KBM-7 (cell line): ENCODE measurements at places on chromosomes 5 and 9.

DNA sequence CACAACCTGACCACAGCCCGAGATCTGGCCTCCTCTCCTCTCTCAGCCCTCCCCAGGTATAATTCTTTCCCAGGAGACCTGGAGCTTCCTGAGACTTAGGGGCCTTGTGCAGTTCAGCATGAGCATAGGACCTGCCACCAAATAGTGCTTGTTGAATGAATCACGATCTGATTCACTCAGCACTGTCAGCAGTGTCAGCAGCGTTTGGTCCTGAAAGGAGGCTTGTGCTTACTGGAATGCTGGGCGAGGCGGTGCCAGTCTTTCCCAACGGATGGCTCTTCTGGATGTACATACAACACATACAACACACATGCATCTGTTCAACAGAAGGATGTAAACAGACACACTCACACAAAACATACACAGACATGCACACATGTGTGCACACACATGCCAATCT is 173.3 kb downstream of the COL23A1 start:
- DNase-seq: no peak

DNA sequence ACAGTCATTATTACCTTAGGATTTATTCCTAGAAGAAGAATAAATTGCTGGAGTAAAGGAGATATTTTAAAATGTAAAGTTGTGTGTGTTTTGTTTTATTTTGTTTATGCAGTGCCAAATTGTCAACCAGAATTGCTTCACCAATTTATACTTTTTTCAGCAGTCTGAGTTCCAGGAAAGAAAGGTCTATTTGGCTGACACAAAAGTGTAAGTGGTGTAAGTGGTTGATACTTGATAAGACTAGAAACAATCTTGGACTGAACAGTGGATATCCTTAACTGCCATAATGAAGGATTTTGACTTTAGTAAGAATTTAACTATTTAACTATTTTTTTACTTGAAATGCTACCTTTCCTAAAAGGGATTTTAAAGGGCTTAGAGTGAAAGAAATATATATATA is 37.7 kb downstream of the TYRP1 start:
- no peak for DNase-seq

- no peak for DNase-seq
Observed at GRCh38 chr9:133786907-133787753, 49.0 kb upstream of the SARDH start.

DNA sequence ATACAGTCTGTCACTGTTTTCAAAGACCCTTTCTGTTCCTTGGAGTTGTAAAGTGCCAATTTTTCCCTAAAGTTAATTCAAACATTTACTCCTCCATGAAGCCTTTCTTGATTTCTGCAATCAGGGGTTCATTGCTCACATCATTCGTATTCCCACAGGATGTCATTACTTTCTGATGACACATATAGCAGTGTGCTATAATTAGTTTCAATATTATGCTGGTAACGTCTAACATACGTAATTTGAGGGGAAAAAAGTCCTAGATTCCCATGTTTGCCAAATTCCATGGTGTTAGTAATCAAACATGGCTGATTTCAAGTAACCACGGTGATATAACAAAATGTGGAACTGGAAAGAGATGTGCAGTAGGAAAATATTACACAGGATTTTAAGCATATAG is 468.2 kb upstream of the MEF2C start:
- no peak for DNase-seq

GRCh38 chr5:139950436-139950835 is 92.7 kb downstream of the NRG2 start:
- no peak for DNase-seq

- DNase-seq: no peak
Observed at GRCh38 chr9:137544176-137544760, 5.9 kb downstream of the PNPLA7 start.

GRCh38 chr9:17871213-17871890 is 292.5 kb downstream of the SH3GL2 start:
- DNase-seq: no peak

DNA sequence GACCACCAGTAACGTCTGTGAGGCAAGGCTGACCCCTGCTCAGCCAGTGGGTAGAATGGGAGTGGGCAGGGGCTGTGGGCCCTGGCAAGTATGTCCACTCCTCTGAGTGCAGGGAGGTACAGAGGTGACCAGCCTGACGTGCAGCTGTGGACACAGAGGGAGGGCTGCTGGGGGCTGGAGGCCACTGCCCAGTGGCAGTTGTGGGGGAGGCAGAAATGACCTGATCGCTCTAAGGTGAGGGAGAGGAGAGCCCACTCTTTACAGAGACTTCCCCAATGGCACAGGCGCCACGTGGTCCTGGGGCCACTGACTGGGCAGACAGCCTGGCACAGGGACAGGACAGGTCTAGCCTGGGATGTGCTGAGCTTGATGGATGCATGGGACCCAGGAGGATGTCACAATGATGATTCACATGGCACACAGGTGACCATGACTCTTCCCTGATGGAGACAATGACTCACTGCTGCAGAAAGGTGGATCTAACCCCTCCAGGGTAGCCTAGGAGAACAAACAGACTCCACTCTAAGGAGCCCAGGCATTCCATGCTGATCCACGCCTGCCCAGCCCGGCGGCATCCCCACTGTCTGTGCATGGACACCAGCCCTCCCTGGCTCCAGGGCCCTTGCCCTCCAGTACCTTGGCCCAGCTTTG is 7.7 kb downstream of the LPCAT1 start:
- no peak for DNase-seq

DNA sequence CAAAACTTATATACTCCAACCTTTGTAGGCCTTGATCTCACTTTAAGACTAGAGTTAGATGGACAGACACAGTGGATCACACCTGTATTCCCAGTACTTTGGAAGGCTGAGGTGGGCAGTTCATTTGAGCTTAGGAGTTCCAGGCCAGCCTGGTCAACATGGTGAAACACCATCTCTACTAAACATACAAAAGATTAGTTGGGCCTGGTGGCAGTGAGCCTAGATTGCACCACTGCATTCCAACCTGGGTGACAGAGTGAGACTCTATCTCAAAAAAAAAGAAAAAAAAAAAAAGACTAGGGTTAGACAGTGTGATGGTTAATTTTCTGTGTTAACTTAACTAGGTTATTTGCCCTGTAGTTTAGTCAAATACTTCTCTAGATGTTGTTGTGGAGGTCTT is 74.1 kb downstream of the CFAP95 start:
- no peak for DNase-seq

GRCh38 chr9:88593537-88594185 is 58.7 kb downstream of the NXNL2 start:
- DNase-seq: peak; percentile 55

- DNase-seq: no peak
Observed at GRCh38 chr9:99544526-99544925, 277.2 kb upstream of the NR4A3 start.

DNA sequence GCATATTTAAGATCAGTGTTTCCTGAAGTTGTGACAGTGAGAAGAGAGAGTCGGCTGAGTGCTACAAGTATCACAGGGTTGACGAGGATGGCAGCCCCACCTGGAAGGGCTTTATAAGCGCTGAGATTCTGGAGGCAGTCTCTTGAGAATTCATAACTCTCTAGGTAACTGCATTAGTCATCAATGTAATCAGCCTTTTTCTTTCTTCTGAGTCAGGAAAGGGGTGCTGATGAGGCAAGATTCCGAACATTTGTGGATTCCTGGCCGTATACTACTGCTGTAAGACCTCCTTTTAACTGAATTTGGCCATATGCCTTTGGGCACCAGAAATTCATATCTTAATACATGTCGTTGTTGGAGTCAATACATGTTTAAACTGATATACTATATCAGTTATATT is 6.6 kb upstream of the RNF20 start:
- DNase-seq: no peak

DNA sequence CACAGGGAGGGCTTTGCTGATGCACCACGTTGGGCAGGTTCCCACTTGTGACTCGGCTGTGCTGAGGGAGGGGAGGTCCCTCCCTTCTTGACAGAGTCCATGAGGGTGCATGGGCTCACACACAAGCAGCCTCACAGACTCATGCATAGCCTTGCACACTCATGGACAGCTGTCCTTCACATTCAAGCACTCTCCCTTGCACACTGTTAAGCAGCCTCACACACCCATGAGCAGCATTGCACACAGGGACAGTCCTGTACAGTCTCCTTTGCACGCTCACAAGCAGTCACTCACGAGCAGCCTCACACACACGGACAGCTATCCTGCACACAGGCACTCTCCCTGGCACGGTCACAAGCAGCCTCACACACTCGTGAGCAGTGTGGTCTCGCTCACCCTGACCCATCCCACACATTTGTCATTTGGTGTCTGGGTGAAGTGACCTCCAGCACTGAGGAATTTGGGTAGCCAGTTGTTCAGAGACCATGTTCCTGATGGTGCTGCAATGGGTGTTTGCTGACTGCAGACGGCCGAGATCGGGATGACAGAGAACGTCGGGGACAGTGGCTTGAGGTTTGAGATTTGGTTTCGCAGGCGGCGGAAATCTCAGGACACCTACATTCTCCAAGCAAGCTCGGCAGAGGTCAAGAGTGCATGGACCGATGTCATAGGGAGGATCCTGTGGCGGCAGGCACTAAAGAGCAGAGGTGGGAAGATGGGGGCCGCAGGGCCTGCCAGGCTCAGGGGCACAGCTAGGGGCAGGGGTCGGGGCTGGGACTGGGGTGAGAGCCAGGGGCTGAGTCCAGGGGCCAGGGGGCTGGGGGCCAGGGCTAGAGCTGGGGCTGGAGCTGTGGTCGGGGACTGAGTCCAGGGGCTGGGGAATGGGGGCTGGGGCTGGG is 17.7 kb upstream of the LRRC14B start:
- no peak for DNase-seq

DNA sequence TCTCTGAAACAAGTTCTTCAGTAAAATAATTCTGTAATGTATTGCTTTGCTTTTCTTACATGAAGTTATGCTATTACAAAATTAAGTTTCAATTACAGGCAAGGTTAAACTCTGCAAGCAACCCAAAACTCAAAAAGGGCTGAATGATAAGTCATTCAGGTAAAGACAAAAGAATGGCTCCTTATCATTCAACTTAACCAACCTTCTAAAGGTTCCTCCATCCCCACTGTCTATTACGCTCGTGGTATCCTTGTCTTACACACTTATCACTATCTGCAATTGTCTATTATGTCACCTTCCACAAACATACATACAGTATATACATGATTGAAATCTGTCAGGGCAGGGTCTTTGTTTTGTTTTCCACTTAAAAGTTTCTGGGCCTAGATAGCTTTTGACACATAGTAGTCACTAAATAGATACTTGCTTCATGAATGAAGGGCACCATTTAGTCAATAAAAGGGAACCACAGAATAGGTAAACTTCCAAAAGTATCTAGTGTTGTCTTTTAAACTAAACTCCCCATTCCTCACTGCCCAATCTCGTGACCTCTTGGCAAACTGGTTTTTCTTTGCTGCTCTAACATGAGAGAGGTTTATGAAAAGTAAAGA is 6.9 kb downstream of the RPL37 start:
- DNase-seq: peak; percentile 18

DNA sequence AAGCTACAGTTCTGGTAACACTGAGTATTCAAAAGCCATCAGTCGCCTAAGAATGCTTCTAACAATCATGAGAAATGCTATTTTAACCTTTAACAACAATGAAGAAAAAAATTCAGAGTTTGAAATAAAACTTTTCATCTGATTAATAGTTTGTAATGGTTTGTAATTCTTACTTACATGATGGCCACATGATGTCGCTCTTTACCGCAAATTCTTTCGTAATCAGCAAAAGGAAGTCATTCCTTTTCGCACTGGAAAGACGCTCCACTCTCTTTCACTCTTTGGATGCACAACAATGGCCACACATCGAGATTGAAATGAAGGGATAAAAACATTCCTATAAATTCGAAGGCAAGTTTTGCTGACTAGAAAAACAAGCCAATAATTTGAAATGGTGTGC is at the start of gene PCDHA7:
Gene PCDHA7, plus strand, starts transcription at position 277 of the 400 bp plus-strand sequence. Its CDS starts 115 bp downstream, at position 392.
- DNase-seq: no peak

DNA sequence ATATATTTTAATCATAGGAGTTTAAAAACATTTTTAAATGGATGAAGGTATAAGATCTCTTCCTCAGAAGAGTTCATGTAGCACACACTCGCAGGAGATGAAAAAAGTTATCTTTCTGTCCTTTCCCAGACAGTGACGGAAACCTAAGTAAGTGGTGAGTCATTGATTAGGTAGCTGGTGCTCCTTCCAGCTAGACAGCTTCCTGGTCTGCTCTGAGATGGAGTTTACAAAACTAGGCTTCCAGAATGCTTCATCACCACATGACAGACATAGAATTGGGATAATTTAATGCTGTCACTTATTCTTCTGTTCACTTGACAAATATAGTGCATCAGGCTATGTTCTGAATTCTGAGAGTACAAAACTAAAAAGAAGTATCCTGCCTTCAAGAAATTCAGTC is 2393.0 kb upstream of the C9orf72 start:
- no peak for DNase-seq

DNA sequence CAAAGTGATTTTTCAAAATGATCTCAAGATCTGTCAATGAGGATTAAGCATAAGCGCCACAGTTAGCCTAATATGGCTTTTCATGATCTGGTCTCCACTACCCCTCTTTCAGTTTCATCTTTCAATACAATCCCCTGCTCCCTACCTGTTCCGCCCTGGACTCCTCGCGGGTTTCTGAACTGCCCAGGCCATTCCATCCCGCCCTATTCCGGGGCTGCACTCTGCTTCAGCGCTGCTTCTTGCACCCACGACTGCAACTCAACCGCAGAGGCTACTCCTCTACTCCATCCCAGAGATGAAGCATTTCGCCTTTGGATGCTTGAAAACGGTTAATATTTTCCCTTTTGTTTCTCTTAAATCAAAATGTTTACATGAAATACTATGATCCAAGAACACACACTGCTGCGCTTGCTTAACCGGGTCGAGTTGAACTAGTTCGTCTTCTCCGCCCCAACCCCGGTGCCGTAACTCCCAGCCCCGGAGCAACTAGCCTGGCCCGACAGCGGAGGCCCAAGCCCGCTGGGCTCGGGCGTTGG is 716 bp upstream of the OTULIN start:
- DNase-seq: no peak

DNA sequence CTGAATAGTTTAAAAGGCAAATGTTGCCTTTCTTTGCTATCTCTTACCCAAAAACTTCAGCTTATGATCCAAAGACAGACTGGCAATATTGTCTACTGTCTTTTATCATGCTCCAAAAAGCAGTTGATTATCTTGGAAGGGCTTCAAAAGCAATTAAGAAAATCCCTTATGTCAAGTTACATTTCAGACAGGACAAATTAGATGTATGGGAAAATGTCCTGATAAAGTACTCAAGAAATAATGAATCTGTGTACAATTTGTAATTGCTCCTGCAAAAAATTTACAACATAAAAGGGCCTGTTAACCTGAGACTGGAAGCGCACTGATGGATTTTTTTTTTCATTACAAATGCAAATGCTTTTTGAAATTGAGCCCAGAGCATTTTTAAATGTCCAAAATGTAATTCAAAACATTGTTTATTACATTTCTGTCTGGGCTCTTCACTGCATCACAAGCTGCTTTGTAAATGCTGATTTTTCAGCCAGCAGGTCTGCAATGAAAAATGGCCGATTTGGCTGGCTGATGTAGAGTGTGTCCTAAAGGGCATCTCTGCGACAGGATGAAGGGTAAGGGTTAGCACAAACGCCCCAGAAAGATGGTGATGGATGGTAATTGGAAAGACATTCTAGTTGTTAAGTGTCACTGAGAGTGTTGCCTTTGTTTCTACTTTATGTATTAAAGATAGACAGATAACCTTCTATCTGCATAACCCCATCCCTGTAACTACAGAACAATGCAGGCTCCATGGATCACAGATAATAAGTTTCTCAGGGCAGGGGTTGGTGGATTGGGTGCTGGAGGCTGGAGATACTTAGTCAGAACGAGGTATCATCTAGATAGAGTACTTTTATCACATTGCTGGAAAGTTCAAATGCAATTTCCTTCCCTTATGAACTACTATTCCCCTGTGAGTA is 27.0 kb downstream of the MAT2B start:
- no peak for DNase-seq

- DNase-seq: no peak
Observed at GRCh38 chr5:9543311-9543920, 2.5 kb downstream of the SEMA5A start.
